Nephron progenitor cell (in vitro differentiated cells): ENCODE measurements at places on chromosomes 4 and X.

DNA sequence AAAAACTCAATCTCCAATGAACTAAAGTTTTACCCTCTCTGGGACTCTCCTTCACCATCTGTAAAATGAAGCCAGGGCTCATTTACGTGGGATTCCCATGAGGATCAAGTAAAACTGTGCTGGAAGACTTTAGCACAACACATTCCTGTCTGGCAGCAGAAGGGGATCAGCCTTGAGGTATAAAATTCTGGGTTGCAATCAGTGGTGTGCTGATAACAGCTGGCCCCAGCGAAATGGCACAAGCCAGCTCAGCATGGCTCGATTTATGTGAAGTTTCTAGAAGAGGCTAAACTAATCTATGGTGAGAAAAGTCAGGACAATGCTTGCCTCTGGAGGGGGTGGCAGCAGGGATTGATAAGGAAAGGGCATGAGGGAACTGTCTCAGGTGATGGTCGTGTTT is 28.4 kb downstream of the ZNF630 start:
- no peak overlapping the region for H3K4me3 ChIP-seq
- peaks cover 4% of the 10 kb centered on the region for H3K27me3 ChIP-seq
- peak overlapping the region; percentile 40 for H3K27ac ChIP-seq
- no peaks in the 10 kb centered on the region for H3K4me1 ChIP-seq
- DNase-seq, result no peak

DNA sequence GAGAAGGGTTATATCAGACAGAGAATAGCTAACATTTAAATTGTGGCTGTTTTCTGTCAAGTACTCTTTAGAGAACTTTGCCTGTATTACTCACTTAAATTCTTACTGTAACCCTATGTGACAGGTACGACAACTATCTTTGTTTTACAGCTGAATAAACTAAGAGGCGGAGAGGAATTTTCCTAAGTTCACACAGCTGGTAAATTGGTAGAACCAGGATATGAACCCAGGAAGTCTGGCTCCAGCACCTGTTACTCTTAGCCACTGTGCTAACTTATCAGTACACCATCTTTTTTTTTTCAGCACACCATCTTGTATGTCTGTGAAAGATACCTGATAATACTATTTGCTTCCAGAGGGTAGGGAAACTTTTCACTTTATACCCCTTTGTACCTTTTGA is 2.0 kb upstream of the SYP start:
- no peaks in the 10 kb centered on the region for H3K36me3 ChIP-seq
- H3K4me3 ChIP-seq, result no peak overlapping the region
- H3K27me3 ChIP-seq, result peaks cover 35% of the 10 kb centered on the region
- peaks cover 5% of the 10 kb centered on the region for H3K4me1 ChIP-seq

GRCh38 chr4:147782087-147782781 is 50.3 kb downstream of the ARHGAP10 start:
- H3K4me1 ChIP-seq, result peaks cover 58% of the 10 kb centered on the region
- H3K4me3 ChIP-seq, result no peak overlapping the region
- H3K27ac ChIP-seq, result peak overlapping the region; percentile 19
- H3K36me3 ChIP-seq, result no peaks in the 10 kb centered on the region
- H3K27me3 ChIP-seq, result no peaks in the 10 kb centered on the region

DNA sequence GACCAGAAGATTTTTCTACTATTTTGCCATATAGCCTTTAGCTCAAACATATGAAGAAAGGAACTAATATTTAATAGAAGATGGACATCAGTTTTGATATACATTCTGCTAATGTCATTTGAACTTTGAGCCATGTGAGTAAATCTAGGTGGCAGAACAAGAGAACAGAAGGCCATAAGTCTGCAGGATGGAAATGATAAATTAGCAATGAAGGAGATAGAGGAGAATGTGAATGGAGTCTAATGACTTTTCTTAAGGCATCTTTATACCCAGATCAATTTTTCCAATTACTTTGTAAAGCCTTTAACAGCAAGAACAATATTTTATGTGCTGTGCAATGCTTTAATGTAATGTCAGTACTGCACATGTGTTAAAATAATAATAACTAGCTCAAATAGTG is 30.1 kb upstream of the ALG13 start:
- H3K36me3 ChIP-seq, result no peaks in the 10 kb centered on the region
- no peak for DNase-seq
- no peak overlapping the region for H3K27ac ChIP-seq
- H3K27me3 ChIP-seq, result no peaks in the 10 kb centered on the region

- no peaks in the 10 kb centered on the region for H3K4me1 ChIP-seq
- no peak overlapping the region for H3K4me3 ChIP-seq
- no peaks in the 10 kb centered on the region for H3K36me3 ChIP-seq
- H3K27me3 ChIP-seq, result peaks cover 2% of the 10 kb centered on the region
- DNase-seq, result no peak
Measured at GRCh38 chr4:104979083-104979760, 167.5 kb upstream of the TET2 start.

DNA sequence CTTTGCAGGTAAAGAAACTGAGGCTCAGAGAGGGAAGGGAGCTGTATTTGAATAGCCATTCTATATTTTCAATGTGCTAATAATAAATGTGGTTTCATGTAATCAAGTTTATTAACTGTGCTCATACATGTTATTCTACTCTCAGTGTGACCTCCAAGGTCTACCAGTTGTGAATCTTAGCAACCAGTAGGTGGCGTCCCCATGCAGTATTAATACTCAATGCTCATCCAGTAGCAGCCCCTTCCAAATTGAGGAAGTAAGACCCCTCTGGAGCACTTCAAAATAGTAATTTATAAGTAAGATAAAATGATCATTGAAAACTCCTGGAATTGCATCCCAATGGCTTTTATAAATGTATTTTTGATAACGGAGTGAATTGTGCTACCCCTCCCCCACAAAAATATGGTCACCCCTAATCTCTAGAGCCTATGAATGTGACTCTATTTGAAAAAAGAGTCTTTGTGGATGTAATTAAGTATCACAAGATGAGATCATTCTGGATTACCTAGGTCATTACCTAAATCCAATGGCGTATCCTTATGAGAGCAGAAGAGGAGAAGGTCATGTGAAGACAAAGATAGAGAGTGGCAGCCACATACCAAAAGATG is 20.4 kb upstream of the SEPSECS start:
- no peak overlapping the region for H3K27ac ChIP-seq
- H3K36me3 ChIP-seq, result no peaks in the 10 kb centered on the region
- peaks cover 44% of the 10 kb centered on the region for H3K27me3 ChIP-seq
- H3K4me3 ChIP-seq, result no peak overlapping the region
- H3K4me1 ChIP-seq, result peaks cover 30% of the 10 kb centered on the region
- peak; percentile 21 for DNase-seq

- peaks cover 16% of the 10 kb centered on the region for H3K4me1 ChIP-seq
- no peak for DNase-seq
- H3K36me3 ChIP-seq, result no peaks in the 10 kb centered on the region
- H3K27me3 ChIP-seq, result peaks cover 3% of the 10 kb centered on the region
- no peak overlapping the region for H3K27ac ChIP-seq
Measured at GRCh38 chr4:15232366-15233263, 195.2 kb upstream of the C1QTNF7 start.

GRCh38 chrX:154986826-154987575 is 35.5 kb downstream of the F8 start:
- no peak overlapping the region for H3K27ac ChIP-seq
- H3K4me1 ChIP-seq, result no peaks in the 10 kb centered on the region
- no peaks in the 10 kb centered on the region for H3K36me3 ChIP-seq

DNA sequence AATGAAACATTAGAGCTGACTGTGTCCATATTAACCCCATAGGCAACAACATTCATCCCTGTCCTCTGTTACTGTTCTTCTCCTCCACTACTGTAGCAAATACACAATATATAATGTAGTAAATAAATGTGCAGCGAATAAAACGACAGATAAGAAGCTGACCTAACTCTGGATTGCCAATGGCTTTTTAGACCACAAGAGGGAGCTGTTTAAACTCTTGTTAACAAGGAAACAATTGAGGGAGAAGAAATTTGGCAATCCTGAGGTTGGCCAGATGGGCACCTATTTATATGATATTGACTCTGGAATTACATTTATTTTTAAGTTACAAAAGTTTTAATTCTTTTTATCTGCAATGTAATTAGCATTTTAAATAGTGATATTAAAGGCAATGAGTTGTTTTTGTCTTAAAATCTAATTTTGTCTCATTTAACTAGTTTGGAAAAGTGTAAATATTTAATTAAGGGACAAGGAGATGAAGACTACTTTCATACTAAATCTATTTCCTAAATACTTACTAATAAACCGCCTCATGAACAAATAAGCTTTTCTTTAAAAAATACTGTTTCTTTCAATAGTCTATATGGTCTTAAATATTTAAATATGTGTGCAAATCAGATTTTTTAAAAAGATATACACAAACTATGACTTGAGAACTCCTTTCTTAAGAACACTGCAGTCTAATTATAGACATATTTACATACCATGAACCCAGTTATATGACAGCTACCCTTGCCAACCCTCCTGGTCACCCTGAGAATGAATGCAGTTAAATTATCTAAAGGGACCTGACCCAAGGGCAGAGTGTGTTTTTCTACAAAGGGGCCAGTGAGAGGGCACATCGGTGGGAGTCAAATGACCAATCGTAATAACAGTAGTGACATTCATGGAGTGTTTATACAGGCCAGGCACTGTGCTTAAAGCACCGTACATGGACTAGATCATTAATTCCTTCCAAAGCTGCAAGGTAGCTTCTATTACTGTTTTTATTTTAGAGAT is 52.9 kb upstream of the HPF1 start:
- peak; percentile 30 for DNase-seq
- H3K27me3 ChIP-seq, result peaks cover 7% of the 10 kb centered on the region
- H3K27ac ChIP-seq, result peak overlapping the region; percentile 28

- H3K36me3 ChIP-seq, result peaks cover 51% of the 10 kb centered on the region
- no peak overlapping the region for H3K4me3 ChIP-seq
- no peak overlapping the region for H3K27ac ChIP-seq
Measured at GRCh38 chrX:47637546-47638195, 7.9 kb upstream of the CFP start.

DNA sequence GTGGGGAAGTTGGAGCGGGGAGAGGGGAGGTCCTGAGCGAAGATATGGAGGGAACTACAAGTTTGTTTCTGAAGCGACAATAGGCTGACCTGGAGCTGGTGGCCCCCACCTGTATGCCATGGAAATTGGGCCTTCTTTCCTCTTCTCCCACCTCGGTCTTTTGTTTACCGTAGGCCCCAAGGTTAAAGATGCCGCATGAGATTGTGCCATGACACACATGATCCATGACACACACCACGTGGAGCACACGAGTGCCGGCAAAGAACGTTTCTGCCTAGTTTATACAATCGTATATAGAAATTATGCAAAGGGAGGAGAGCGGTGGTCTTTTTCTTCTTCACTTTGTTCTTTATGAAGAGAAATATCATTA is 408 bp downstream of the TMEM33 start:
- no peak for DNase-seq
- peak overlapping the region; percentile 98 for H3K4me3 ChIP-seq
- H3K27ac ChIP-seq, result peak overlapping the region; percentile 98
- H3K4me1 ChIP-seq, result peaks cover 36% of the 10 kb centered on the region
- H3K27me3 ChIP-seq, result peaks cover 20% of the 10 kb centered on the region

- no peak overlapping the region for H3K4me3 ChIP-seq
- no peak for DNase-seq
- no peaks in the 10 kb centered on the region for H3K4me1 ChIP-seq
Measured at GRCh38 chr4:143559757-143560147, 46.2 kb downstream of the SMARCA5 start.

GRCh38 chr4:81120055-81120454 is 89.5 kb downstream of the BMP3 start:
- H3K27ac ChIP-seq, result no peak overlapping the region
- H3K4me3 ChIP-seq, result no peak overlapping the region
- no peak for DNase-seq
- H3K27me3 ChIP-seq, result peaks cover 4% of the 10 kb centered on the region
- H3K36me3 ChIP-seq, result no peaks in the 10 kb centered on the region
- H3K4me1 ChIP-seq, result no peaks in the 10 kb centered on the region

DNA sequence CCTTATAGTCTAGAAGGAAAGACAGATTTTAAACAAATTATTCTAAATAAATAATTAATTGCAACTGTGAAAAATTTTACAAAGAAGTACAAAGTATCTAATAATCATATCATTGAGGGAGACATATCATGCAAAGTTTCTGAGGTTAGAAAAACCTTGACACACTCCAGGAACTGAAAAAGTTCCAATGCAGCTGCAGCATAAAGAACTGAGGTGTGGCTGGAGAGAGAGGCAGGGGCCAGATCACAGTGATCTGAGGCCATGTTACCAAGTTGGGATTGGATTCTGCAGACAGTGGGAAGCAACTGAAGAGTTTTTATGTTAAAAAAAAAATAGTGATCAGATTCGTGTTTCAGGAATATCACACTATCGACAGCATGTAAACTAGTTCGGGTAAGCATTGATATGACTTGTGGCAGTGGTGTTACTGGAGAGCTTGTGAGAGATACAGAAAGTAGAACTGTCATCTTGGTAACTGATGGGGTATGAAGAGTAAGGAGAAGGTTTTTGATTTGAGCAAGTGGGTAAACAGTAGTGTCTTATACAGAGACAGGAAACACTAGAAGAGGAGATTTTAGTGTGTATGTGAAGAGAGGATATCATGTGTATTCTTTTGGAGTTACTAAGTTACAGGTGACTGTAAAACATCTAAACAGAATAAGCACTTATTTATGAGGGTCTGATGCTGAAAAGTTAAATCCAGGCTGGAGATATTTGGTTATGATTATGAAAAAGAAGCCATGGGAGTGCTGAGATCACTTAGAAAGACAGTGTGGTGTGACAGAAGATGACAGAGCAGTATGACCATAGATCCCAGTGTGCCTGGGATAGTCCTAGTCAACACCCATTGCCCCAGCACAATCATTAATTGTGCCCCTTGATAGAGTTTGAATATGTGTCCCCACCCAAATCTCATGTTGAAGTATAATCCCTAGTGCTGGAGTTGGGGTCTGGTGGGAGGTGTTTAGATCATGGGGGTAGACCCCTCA is 15.6 kb upstream of the SPRY1 start:
- H3K4me1 ChIP-seq, result peaks cover 9% of the 10 kb centered on the region
- DNase-seq, result no peak
- no peaks in the 10 kb centered on the region for H3K27me3 ChIP-seq

- no peaks in the 10 kb centered on the region for H3K4me1 ChIP-seq
- DNase-seq, result no peak
- no peaks in the 10 kb centered on the region for H3K36me3 ChIP-seq
- H3K27me3 ChIP-seq, result peaks cover 2% of the 10 kb centered on the region
- no peak overlapping the region for H3K27ac ChIP-seq
- H3K4me3 ChIP-seq, result no peak overlapping the region
Measured at GRCh38 chrX:139287155-139287924, 243.2 kb upstream of the F9 start.

DNA sequence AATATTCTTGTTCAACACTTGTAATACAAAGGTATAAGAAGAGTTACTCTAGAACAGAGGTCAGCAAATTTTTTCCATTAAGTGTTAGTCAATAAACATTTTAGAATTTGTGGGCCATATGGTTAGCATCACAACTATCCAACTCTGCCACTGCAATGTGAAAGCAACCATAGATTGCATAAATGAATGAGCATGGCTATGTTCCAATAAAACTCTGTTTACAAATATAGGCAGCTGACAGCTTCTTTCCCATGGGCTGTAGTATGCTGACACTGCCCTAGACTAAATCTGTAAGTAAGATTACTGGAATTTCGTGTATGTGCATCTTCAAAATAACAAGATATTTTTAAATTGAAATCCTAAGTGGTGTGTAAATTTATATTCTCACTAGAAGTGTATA is 73.7 kb downstream of the GABRA2 start:
- no peaks in the 10 kb centered on the region for H3K36me3 ChIP-seq
- H3K27ac ChIP-seq, result no peak overlapping the region
- no peak for DNase-seq
- H3K27me3 ChIP-seq, result no peaks in the 10 kb centered on the region
- no peak overlapping the region for H3K4me3 ChIP-seq
- no peaks in the 10 kb centered on the region for H3K4me1 ChIP-seq

GRCh38 chrX:20596856-20597255 is 330.1 kb upstream of the RPS6KA3 start:
- no peak for DNase-seq
- peaks cover 2% of the 10 kb centered on the region for H3K27me3 ChIP-seq
- no peak overlapping the region for H3K27ac ChIP-seq
- H3K4me3 ChIP-seq, result no peak overlapping the region
